Activated CD4-positive, alpha-beta T cell treated with anti-CD3 and anti-CD28 coated beads, Interleukin-2, amount 10 ng/mL, durations not matched to agents 7 days and 5 days (primary cell): ENCODE measurements at places on chromosomes 4 and X. TPM values are rescaled to one million over a fixed set of nuclear protein-coding genes. Genes with fewer than 3 reads are reported as not detected.

DNA sequence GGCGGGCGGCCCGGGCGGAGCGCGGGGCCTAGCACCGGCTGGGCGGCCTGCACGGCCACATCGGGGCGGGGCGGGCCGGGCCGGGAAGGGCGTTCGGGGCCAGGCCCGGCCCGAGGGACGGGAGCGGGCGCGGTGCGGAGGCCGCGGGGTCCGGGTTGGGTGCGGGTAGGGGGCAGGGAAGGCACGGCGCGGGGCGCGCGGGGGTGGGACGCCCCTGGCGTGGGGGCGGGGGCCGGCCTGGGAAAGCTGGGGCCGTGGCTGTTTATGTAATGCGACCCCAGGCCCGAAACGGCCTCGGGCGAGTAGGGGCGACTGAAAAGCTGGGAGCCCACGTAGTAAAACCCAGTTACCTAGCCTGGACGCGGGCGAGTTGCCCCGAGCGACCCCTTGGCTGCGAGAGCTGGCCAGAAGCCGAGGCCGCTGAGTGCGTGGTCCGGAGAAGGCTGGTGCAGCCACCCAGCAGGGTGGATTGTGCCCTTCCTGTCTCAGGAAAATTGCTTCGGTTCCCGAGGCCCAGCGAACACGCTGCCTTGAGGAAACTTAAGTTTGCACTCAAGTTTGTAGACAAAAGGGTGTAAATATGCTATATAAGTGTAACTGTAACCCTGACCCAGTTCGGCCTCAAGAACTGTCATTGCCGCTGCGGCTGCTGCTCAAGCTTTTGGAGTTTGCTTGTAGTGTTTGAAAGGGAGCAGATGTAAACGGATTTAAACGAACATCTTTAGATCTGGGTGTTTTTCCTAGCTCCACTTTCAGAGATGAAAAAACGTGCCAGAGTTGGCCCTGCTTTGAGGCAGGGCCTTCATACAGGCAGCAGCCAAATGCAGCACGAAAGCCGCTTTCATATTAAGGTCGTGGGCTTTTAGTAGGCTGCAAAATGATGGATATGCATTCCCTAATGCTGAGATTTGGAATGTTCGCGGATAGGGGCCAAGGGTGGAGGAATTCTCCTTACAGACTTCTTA is 674 bp downstream of the SEC24B start:
- peak overlapping the region; percentile 79 for H3K4me3 ChIP-seq
- peak overlapping the region; percentile 80 for H3K27ac ChIP-seq
- H3K36me3 ChIP-seq, result peaks cover 18% of the 10 kb centered on the region
- H3K27me3 ChIP-seq, result no peaks in the 10 kb centered on the region
- DNase-seq, result peak; percentile 20

DNA sequence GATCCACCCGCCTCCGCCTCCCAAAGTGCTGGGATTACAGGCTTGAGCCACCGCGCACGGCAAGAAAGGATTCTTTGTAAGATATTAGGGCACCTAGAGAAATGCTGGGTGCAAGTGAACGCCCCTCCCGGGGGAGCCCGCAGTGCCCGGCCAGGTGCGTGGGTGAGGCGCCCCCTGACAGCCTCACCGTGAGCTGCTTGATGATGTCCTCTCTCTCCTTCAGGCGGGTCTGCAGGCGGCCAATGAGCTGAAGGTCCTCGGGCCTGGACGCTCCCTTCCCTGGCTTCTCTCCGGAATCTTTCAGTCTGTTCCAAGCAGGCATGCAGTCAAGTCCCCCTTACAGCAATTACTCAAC is 21.9 kb downstream of the MED28 start:
- peaks cover 2% of the 10 kb centered on the region for H3K4me1 ChIP-seq
- DNase-seq, result no peak
- H3K27ac ChIP-seq, result no peak overlapping the region
- no peak overlapping the region for H3K4me3 ChIP-seq
- H3K36me3 ChIP-seq, result peaks cover 22% of the 10 kb centered on the region
- no peaks in the 10 kb centered on the region for H3K27me3 ChIP-seq

- H3K4me3 ChIP-seq, result no peak overlapping the region
- no peaks in the 10 kb centered on the region for H3K36me3 ChIP-seq
- no peak for DNase-seq
- H3K27me3 ChIP-seq, result no peaks in the 10 kb centered on the region
- H3K27ac ChIP-seq, result no peak overlapping the region
Observed at GRCh38 chrX:134365904-134366303, 94.1 kb upstream of the HPRT1 start.

GRCh38 chrX:121135488-121136207 is 88.2 kb downstream of the GLUD2 start:
- H3K4me1 ChIP-seq, result no peaks in the 10 kb centered on the region
- no peaks in the 10 kb centered on the region for H3K36me3 ChIP-seq
- H3K27ac ChIP-seq, result no peak overlapping the region
- no peak for DNase-seq
- H3K27me3 ChIP-seq, result no peaks in the 10 kb centered on the region

DNA sequence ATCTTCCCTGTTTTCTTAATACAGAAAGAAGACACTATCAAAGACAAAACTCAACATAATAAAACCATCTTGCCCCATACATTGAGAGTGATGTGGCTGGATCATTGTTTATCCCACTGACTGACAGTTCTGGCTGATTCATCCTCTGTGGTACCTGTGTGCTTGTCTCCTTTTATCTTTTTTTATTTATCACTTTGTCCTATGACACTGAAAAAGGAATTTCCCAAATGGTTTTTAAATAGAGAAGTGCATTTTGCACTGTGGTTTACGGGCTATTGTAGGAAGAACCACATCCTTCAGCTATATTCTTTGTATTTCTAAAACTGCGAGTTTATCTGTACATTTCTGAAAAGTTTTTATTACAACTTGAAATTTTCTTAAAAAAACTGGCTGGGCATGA is 15.0 kb downstream of the TTC29 start:
- H3K27me3 ChIP-seq, result peaks cover 4% of the 10 kb centered on the region
- no peaks in the 10 kb centered on the region for H3K36me3 ChIP-seq
- no peak for DNase-seq
- no peak overlapping the region for H3K4me3 ChIP-seq
- no peak overlapping the region for H3K27ac ChIP-seq

DNA sequence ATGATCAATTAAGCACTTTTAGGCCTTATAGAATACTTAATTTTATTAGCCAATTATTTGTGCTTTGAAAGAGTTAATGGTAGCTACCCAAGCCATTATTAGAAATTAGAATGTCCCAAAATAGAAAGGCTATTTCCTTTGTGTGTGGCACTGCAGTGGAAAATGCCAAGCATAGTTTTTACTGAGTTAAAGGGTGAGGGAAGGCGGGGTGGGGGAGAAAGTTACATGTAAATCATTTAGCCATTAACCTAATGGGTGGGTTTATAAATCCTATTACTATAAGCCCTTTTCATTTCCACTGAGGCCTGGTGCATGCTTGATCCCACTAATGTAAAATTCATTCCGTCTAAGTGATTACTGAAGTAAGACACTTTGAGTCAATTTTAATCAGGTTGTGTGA is 105.8 kb downstream of the POLA1 start:
- no peak overlapping the region for H3K4me3 ChIP-seq
- DNase-seq, result no peak
- no peaks in the 10 kb centered on the region for H3K27me3 ChIP-seq
- H3K4me1 ChIP-seq, result no peaks in the 10 kb centered on the region

Gene ATP7A
- total RNA-seq, result 13.3 TPM

GRCh38 chr4:185654311-185654710 is 119.0 kb upstream of the PDLIM3 start:
- no peak for DNase-seq
- H3K27me3 ChIP-seq, result peaks cover 8% of the 10 kb centered on the region
- no peaks in the 10 kb centered on the region for H3K36me3 ChIP-seq
- H3K27ac ChIP-seq, result no peak overlapping the region
- H3K4me3 ChIP-seq, result no peak overlapping the region

Gene GC
- not detected for total RNA-seq

Gene SPIN2A
- 1.00 TPM for total RNA-seq

- no peak overlapping the region for H3K4me3 ChIP-seq
- H3K27ac ChIP-seq, result no peak overlapping the region
- H3K27me3 ChIP-seq, result no peaks in the 10 kb centered on the region
- no peak for DNase-seq
Observed at GRCh38 chrX:113370006-113370405, 529.4 kb upstream of the AMOT start.

Gene VEGFC
- not detected for total RNA-seq

DNA sequence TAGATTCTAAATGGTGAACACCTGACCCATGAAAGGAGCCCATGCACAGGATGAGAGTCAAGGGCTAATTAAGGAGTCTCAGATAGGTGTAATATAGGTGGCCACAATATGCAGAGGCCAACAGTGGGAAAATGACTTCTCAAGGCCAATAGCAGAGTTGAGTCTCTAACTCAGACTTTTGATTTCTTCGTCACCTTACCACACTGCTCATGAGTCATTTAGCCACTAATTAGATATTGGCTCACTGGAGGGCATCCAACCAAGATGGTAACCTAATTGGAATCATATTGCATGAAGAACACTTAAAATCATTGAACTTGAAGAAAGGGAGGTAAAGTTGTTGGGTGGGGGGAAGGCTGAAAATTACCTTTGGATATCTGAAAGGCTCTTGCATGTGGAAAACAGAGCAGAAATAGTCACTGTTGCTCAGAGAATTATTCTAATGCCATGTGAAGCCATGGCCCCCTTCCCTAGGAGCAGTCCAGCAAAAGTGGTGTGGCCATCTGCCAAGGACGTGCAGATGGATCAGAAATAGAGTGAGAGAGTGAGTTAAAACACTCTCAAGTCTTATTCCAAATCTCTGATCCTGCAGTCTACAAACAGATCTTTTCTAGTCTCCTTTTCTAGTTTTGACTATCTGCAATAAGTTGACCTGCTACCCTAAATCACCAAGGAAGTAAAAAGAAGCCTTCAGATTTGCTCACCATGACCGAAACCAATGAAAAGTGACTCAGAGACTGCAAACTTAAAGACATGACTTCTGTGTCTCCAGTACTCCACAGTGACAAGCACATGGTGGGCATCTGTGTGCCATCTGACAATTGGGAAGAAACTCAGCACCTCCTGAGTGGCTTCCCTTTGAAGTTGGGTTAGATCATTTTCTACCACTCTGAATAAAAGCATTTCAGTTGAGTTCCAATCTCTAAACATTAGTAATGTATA is 93.9 kb upstream of the C1QTNF7 start:
- H3K27ac ChIP-seq, result no peak overlapping the region
- no peak for DNase-seq
- H3K4me1 ChIP-seq, result no peaks in the 10 kb centered on the region
- peaks cover under 1% of the 10 kb centered on the region for H3K27me3 ChIP-seq
- no peaks in the 10 kb centered on the region for H3K36me3 ChIP-seq
- no peak overlapping the region for H3K4me3 ChIP-seq
